ENCODE measurements at places on chromosomes 7 and 10.

DNA sequence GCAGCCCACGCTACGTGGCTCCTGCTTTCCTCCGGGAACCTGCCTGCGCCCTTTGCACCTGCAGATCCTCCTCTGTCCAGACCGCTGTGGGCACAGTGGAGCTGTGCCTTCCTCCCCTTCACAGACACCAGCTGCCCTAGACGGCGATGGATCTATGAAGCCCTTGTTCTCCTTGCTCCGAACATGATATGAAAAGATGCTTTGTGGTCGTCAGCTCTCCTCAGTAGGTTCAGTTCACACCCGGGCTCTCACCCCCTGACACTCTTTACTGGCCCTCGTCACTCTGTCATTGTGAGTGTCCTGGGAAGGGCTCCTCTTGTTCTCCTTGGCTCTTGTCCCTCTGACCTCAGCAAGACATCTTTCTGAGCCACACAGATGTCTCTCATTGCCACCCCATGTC is 4.2 kb downstream of the ZNF488 start:
- DNase-seq, result no peak

DNA sequence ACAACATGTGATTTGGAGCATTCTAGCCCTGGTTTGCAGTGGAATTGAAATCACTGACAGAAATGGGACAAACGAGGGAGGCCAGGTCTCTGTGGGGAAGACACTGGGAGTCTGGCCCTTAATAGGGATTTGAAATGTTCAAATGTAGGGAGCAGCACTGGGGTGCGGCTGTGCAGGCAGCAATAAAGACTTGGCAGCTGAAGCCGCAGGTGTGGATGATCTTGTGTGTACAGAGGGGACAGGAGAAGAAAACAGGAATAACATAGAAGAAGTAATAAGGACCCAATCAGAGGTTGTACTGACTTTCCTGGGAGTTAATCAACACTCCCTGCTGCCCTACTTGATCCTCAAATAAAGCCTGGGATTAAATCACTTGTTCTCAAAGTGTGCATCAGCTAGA is 127.6 kb upstream of the PTN start:
- DNase-seq, result no peak

DNA sequence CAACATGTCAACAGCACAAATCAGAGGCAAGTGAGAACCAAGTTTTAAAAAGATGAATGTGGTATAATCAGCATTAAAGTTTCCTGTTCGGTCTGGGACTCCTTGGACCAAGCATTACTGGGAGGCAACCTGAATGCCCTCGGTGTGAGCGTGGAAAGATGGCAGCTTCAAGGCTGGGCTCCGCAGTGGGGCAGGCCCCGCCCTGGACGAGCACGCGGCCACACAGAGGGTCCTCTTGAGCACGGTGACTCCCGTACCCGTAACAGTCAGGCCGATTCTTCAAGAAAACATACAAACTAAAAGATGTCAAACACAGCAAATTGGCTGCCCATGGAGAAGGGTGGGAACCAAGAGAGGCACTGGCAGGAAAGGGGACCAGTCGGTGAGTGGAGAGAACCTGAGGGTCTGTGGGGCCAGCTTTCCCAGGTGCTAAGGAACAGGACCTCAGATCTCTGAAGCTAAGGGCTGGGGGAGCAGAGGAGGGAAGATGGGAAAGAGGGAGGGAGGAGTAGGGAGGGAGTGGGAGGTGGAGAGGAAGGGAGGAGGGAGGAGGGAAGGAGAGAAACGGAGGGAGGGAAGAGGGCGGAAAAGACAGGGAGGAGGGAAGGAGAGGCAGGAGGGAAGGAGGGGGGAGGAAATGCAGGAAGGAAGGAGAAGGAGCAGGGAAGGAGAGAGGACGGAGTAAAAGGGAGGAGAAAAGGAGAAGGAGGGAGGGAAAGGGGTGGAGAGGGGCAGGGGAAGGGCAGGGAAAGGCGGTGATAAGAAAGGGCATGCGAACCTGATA is 71.2 kb upstream of the FAM20C start:
- DNase-seq, result no peak

GRCh38 chr10:62916141-62916603 is 100.0 kb upstream of the EGR2 start:
- peak; percentile 71 for DNase-seq

DNA sequence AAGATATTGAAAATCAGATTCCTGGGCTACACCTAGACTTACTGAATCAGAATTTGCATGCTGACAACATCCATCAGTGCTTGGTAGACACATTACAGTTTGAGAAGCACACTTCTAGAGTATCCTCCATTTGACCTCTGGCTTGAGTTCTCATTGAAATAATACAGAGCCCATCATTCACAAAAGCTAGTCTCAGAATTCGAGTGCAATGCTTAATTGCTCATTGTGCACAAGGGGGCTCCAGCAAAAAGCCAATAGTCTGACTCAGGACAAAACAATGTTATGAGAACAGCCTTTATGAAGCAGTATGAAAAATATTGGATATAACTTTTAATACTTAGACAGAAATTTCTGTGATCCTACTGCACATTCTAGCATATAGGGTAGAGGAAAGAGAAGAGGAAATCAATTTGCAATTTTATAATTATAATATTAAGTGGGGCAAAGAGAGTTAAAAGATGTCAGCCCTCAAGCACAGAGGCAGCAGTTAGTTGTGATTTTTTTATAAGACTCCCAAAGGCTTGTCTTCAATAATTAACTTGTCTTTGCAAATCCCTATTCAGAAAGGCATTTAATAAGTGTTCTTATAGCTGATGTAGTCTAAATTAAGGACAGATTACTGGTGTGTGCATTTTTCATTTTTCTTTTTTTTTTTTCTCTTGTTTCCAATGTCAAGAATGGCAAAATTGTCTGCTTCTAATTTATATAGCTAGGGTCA is 105.8 kb upstream of the ANK3 start:
- no peak for DNase-seq

- DNase-seq, result no peak
These were observed 22.2 kb downstream of the LIPJ start for GRCh38 chr10:88608780-88609179.

GRCh38 chr7:132768099-132768498 is 191.8 kb upstream of the PLXNA4 start:
- no peak for DNase-seq

- no peak for DNase-seq
These were observed 24.9 kb upstream of the SLC29A3 start for GRCh38 chr10:71294091-71294561.

DNA sequence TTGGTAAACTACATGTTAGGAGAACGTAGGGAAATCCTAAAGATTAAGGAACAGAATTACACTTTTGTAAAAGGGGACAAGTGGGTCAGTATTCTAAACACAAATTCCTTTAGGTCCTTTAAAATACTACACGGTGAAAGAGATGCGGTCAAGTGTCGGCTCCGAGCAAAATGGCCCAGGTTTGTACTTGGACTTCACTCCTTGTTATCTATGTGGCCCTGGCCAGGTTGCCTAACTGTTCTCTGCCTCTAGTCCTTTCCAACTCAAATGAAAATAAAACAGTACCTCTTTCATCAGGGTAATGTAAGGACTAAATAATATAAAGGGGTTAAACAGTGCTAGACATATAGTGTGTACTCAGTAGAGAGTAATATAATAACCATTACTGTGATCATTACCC is 344.8 kb downstream of the PARD3 start:
- no peak for DNase-seq

DNA sequence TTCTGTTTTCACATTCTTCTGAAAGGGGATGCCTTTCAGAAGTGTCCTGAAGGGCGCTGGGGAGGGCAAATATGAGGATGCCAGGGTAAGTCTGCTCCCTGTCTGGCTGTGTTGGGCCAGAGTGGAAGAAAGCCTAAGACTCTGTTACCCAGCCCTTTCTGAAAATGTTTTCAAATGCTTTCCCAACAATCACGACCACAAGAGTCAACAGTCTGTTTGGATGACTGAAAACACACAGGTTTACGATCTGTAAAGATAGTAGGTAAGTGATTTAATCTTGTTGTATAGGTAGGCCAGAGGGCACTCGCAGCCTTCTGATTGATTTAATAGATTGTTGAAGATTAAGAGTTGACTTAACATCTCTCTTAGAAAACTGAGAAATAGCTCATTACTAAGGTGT is 13.2 kb downstream of the SGPL1 start:
- no peak for DNase-seq

DNA sequence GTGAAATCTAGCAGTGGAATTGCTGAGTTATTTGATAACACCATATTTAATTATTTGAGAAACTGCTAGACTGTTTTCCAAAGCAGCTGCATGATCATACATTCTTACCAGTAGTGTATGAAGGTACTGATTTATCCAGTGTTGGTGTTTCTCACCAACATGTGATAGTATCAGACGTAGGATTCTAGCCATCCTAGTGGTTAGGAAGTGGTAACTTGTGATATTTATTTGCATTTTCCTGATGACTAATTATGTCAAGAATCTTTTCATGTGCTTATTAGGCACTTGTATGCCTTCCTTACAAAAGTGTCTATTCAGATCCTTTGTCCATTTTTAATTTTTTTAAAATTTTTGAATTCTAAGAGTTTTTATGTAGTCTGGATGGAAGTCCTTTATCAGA is 54.2 kb upstream of the PLXDC2 start:
- DNase-seq, result peak; percentile 9

- no peak for DNase-seq
These were observed 74.3 kb upstream of the FAM20C start for GRCh38 chr7:117836-118614.

DNA sequence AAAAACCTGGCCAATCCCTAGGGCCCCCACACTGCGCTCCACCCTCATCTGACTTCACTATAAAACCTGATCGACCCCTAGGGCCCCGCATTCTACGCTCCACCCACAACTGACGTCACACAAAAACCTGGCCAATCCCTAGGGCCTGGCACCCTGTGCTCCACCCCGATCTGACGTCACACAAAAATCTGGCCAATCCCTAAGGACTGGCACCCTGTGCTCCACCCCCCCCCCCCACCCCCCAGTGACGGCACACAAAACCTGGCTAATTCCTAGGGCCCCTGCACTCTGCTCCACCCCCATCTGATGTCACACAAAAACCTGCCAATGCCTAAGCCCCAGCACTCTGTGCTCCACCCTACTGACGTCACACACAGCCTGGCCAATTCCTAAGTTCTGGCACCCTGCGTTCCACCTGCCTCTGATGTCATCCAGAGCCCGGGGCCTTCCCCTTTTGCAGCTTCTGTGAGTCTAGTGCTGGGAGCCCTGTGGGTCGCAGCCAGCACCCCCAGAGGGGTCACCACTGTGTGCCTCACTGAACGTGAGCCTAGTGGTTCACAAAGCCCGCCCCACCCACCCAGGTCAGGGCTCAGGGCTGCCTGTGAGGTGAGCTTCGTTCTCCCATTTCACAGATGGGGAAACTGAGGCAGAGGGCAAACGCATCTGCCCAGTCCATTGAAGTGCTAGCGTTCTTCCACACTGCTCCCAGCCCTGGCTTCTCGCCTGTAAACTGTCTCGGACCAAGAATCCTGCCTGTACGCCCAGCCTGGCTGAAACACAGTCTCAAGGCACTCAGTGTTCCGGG is 40.6 kb downstream of the MICALL2 start:
- DNase-seq, result peak; percentile 15

DNA sequence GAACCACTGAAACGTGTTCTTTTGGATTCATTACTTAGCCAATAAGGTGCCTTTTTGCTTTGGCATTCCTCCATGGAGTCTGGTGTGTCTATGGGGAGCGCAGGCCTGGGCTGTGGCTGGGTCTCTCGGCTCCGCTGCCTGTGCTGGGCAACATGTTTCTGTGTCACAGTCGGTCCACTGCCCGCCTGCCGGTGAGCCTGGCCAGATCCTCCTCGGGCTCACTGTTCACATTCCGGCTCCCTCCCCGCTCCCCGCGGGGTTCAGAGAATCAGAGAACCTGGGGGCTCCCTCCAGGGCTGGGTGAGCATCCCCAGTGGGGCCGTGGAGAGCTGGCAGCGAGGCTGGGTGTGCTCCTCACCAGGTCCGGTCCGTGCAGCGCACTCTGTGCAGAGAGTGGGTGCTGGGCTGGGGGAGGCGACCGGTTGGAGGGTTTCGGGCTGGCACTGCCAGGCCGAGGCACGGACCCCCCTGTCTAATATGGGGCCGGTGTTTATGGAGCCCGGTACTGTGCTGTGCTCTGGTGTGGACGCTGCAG is 70.4 kb downstream of the INPP5A start:
- no peak for DNase-seq

DNA sequence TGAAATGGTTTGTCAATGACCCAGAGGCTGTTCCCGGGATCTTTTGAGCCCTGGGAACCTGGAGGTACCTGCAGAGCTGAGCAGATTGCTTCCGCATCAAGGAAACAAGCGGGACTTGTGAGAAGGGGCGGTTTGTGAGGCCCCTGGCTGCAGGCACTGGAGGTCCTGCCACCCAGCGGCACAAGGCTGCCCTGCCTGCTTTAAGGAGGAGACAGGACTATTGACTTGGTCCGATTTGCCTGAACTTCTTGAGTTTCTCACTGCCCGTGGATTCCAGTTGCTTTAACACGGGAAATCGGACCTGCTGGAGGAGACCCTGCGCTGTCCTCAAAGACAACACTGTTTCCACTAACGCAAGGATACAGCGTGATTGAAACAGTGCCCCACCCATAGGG is 130.1 kb downstream of the DNAJB6 start:
- DNase-seq, result no peak

GRCh38 chr10:91939653-91940052 is 16.1 kb downstream of the BTAF1 start:
- no peak for DNase-seq

DNA sequence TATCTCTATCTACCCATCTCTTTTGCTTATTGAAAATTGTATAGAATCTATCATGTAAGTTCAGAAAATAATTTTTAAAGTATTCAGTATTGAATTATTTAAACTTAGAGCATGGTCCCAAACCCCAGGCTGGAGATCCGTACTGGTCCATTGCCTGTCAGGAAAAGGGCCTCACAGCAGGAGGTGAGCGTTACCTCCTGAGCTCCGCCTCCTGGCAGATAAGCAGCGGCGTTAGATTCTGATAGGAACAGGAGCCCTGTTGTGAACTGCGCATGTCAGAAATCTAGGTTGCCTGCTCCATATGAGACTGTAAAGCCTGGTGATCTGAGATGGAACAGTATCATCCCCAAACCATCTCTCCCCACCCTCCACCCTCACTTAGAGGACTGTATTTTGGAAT is 266.0 kb upstream of the CNTNAP2 start:
- DNase-seq, result no peak

DNA sequence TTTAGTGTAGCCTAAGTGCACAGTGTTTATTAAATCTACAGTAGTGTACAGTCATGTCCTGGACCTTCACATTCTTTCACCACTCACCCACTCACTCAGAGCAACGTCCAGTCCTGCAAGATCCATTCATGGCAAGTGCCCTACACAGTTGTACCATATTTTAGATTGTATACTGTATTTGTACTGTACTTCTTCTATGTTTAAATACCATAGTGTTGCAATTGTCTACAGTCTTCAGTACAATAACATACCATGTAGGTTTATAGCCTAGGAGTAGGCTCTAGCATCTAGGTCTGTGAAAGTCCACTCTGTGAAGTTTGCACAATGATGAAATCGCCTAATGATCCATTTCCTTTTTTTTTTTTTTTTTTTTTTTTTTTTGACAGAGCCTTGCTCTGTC is 12.0 kb downstream of the EEPD1 start:
- peak; percentile 73 for DNase-seq
